T-helper 17 cell (primary cell): ENCODE measurements at places on chromosomes 2 and 18. TPM values are rescaled to one million over a fixed set of nuclear protein-coding genes. Genes with fewer than 3 reads are reported as not detected.

- H3K27ac ChIP-seq, result no peak overlapping the region
- no peak for DNase-seq
- no peaks in the 10 kb centered on the region for H3K27me3 ChIP-seq
- H3K4me3 ChIP-seq, result no peak overlapping the region
- H3K4me1 ChIP-seq, result peaks cover 3% of the 10 kb centered on the region
- no peaks in the 10 kb centered on the region for H3K36me3 ChIP-seq
These were observed 131.9 kb downstream of the ATL2 start for GRCh38 chr2:38245114-38245641.

The SLC16A14 gene
- not detected for total RNA-seq

- peaks cover 8% of the 10 kb centered on the region for H3K27me3 ChIP-seq
- peaks cover 2% of the 10 kb centered on the region for H3K4me1 ChIP-seq
- no peak overlapping the region for H3K27ac ChIP-seq
- H3K36me3 ChIP-seq, result peaks cover 2% of the 10 kb centered on the region
- H3K4me3 ChIP-seq, result no peak overlapping the region
These were observed 11.5 kb upstream of the KYNU start for GRCh38 chr2:142865924-142866323.

DNA sequence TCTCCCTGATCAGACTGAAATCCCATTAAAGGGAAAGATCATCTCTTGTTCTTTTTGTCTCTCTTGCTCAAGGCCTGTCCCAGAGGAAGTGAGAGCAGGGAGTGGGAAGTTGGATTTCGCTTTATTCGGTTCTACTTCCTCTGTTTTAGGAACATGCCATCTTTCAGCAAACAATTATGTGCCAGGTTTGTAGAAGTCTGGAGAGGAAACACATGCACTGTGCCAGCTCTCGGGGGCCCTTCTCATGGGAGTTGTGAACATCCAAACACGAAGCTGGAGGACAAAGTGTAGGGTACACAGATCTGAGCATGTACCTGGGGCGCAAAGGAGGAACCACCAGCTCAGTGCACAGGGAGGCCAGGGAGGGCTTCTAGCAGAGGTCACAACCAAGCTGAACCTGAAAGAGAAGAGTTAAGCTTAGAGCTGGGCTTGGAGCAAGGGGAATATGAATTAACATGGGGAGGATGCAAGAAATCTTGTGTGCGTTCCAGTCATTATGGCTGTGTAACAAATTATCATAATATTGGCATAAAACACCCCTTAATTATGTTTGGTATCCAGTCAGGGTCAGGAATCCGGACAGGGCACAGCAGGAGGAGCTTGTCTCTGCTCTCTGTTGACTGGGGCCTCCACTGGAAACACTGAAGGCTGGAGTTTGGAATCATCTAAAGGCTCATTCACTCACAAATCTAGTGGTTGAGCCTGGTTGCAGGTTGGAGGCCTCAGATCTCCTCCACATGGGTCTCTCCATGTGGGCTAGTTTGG, 128.6 kb downstream of the ZFP36L2 start:
- H3K27me3 ChIP-seq, result no peaks in the 10 kb centered on the region
- peaks cover 2% of the 10 kb centered on the region for H3K36me3 ChIP-seq
- no peaks in the 10 kb centered on the region for H3K4me1 ChIP-seq
- DNase-seq, result no peak
- H3K27ac ChIP-seq, result no peak overlapping the region

- no peaks in the 10 kb centered on the region for H3K27me3 ChIP-seq
- DNase-seq, result no peak
- no peak overlapping the region for H3K27ac ChIP-seq
- no peaks in the 10 kb centered on the region for H3K36me3 ChIP-seq
These were observed 245.2 kb upstream of the REG3G start for GRCh38 chr2:78780256-78780655.

The PCARE gene
- not detected for total RNA-seq

DNA sequence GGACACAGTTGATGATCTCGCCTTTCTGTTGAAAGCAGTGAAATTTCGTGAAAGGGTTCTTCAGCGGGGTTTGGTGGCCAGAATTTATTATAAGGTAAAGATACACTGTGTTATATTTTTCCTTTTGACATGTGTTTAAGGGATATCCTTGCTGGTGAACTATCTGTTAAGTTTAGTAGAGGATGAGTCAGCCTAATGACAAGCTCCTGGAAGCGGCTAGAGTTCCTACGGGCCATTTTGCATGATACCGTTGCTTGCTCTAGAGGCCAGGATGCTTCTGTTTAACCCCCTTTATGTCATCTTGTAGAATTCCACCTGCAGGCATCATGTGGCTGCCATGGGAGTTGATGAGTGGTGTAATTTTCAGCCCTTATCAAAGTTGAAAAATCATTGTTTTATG, 124.8 kb upstream of the BCL2L11 start:
- H3K4me3 ChIP-seq, result no peak overlapping the region
- H3K4me1 ChIP-seq, result peaks cover 4% of the 10 kb centered on the region
- no peaks in the 10 kb centered on the region for H3K36me3 ChIP-seq
- no peak for DNase-seq
- H3K27me3 ChIP-seq, result peaks cover 45% of the 10 kb centered on the region

The RTP5 gene
- 0.12 TPM for total RNA-seq

DNA sequence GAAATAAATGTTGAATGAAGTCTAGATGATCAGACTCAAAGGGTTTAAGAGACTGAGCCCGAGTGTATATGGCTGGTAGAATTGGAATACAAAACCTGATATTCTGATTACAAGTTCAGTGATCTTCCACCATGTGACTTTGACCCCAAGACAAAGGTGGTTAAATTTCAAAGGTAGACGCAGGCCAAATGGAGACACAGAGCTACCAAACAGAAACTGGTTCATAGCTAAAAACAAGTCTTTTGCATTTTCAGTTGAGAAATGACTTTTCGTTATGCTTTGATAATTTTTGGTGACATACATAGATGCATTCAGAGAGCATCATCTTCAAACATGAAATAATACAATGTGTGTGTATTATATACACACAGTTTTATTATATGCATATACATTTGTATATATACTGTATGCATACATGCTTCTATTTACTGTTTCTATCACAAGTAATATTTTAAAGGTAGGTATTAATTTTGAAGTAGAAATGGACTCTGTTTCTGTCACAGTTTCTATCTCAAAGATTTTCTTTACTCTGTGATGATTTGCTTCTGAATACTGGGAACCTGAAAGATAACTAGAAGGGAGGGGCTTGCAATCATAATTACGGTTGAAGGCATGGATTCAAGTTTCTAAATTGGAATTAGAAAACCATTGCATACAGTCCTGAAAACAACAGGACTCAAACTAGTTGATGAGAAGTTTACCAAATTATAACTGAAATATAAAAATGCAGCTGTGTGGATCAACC, 142.3 kb downstream of the ABCA12 start:
- no peak overlapping the region for H3K4me3 ChIP-seq
- peaks cover 14% of the 10 kb centered on the region for H3K27me3 ChIP-seq
- no peak overlapping the region for H3K27ac ChIP-seq
